T-cell (primary cell): ENCODE measurements at places on chromosomes 3 and 15.

- DNase-seq, result no peak
Measured at GRCh38 chr3:179991104-179991503, 45.6 kb downstream of the PEX5L start.

- DNase-seq, result no peak
Measured at GRCh38 chr3:160081958-160082533, 93.4 kb downstream of the IL12A start.

- DNase-seq, result no peak
Measured at GRCh38 chr3:42590989-42591756, 513 bp downstream of the SS18L2 start.

GRCh38 chr15:43299884-43300283 lies 30.5 kb downstream of the LCMT2 start:
- DNase-seq, result no peak

DNA sequence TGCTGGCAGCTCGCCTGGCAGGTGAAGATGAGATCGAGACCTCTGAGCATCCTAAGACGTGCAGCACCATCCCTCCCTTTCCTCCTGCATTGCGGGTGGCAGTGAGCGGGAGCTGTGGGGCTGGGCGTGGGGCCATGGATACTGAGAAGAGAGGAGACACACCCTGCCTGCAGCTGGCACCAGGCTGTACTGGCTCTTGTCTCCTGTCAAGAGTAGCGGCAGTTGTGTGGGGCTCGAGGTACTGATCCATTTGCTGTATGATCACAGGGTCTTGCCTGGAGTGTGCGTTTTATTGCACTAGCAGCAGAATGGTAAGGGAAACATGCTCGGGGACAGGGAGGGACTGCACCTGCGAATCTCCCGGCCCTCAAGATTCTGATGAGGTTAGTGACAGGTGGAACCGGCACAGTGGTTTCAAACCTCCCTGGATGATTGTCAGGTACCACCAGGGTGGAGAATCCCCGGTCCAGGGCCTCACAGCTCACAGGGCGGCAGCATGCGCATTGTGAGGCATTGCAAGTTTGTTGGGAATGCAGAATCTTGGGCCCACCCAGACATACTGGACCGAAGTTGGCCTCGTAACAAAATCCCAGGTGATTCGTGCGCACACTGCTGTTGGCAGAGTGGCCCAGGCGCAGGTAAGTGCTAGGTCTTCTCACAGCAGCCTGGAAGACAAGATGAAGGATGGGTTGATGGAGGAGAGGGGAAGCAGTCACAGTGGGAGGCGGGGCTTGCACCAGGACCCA lies 14.1 kb downstream of the SYNM start:
- no peak for DNase-seq

DNA sequence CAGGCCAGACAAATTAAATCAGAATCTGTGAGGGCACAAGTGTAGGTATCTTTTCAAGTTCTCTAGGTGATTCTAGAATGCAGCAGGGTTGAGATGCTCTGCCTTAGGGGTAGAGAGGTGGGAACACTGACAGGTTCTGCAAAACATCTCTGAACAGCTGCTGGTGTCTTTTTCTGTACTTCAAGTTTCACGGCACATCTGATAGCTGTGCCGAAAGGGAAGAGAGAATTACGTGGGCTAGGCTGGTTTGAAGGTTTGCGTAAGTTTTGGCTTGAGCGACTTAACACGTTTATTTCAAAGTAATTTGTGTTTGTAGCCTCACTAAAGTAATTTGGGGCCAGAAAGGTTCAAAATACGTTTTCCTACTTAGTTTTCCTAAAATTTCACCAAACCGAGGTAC lies 22.5 kb downstream of the PXK start:
- no peak for DNase-seq

GRCh38 chr3:27319847-27320526 lies 49.2 kb downstream of the NEK10 start:
- no peak for DNase-seq

DNA sequence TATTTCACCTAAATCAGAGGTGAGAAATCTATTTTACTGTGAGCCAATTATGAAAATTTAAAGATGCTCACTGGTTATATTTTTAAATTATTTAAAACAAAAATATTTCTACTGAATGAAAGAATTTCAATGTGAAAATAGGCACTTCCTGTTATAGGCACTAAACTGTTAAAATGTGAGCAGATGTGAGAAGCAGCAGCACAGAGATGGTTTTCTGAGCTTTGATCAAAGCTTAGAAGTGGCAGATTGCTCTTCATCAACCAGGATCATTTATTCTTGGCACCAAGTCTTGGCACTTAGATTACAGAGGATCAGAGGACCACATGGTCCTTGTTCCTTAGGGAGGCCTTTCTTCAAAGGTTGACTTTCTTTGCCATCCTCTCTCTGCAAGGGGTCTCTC lies 18.0 kb upstream of the TSC22D2 start:
- DNase-seq, result no peak

DNA sequence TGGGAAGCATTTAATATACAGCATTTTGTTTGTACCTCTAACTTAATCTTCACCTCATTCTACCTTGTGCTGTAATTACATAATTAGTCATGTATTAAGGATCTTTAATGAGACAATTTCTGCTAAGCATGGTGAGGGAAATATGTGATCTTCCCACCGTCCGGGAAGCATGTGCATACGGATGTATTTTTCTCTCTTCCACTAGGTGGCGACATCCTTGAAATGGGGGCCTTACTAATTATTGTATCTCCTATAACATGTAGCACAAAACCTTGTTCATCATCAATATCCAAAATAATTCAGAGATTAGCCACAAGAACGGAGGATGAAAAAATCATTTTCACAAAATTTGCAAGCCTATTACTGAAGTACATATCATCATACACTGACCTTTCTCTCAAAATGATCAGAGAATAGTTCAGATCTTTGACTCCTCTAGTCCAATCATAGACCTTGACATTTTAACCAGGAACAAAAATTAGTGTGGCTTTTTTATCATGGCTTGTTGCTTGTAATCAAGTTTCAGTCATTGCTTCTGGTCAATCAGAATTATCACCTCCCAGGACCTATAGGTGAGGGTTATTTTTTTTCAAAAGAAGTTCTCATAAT lies 148.9 kb upstream of the GBE1 start:
- DNase-seq, result no peak

- DNase-seq, result no peak
Measured at GRCh38 chr3:110099711-110100110, 762.4 kb upstream of the DPPA4 start.

- DNase-seq, result no peak
Measured at GRCh38 chr15:89615135-89615534, 39.9 kb downstream of the TICRR start.

- DNase-seq, result no peak
Measured at GRCh38 chr15:75142499-75142898, 59.2 kb upstream of the C15orf39 start.

DNA sequence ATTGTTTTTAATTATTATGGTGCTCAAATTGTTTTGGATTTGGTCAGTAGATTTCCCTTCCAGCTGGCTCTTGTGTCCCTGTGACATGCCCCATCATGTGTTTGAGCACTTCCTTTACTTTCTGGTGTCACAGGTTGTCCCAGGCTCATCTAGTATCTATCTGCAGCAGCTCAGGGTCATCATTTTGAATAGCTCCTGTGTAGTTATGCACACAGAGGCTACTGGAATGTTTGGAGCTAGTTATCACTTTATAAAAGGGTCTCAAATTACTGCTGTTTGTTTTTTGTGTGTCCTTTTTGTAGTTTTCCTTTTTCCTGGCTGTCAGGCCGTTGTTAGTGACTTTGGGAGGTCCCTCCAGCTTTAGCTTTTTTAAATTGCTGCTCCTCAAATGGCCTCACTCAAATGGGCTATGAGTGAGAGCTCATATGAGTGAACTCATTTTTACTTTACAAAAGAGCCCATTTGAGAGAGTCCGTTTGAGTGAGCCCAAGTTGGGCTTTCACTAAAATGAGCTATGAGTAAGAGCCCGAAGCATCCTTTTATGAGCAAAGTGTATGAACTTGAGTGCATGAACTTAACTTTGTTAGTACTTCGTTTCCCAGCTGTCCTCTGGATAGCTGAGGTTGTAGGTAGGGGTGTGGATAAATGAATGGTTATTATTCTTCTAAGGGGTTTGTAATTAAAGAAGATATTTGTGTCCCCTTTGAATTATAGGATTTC lies 43.8 kb downstream of the SQOR start:
- no peak for DNase-seq

- DNase-seq, result no peak
Measured at GRCh38 chr3:36920884-36921567, 23.8 kb downstream of the TRANK1 start.

- no peak for DNase-seq
Measured at GRCh38 chr15:90871716-90872485, 3.5 kb downstream of the FURIN start.

- no peak for DNase-seq
Measured at GRCh38 chr15:57327985-57328471, 48.3 kb upstream of the CGNL1 start.

- DNase-seq, result peak; percentile 4
Measured at GRCh38 chr15:31004220-31004733, 12.8 kb upstream of the MTMR10 start.

- no peak for DNase-seq
Measured at GRCh38 chr3:16382845-16383244, 117.8 kb downstream of the OXNAD1 start.

DNA sequence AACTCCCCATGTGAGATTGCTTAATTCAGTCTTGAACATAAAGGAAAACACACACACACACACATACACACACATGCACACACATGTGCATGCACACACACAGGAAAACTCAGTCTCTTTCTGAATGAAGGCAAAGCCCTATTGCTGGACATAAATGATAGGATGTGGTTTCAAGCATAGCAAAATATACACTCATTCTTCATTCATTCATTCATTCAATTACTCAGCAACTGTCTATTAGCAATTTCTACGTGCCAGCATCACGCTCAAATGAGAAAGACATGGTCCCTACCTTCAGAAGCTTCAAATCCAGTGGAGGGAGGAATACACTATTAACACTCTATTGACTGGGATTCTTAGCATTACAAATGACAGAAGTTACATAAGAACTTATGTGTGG lies 41.8 kb upstream of the UBE2E2 start:
- DNase-seq, result no peak

- no peak for DNase-seq
Measured at GRCh38 chr3:64221571-64222257, 3.6 kb downstream of the PRICKLE2 start.

DNA sequence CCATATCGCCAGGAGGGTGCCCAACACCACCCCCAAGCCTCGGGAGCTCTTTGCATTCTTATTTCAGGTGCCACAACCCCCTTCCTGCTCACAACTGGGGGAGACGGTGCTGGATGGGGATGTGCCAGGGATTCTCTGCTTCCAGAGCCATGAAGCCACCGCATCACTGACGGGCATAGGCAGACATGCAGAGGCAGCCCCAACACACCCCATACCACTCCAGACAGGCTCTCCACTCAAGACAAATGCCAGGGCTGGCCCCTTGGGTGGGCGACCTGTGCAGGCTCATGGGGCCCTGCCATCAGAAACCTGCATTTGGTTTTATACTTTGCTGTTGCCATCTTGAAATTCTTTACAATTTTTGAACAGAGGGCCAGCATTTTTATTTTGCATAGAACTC lies 27.0 kb upstream of the TRPM1 start:
- DNase-seq, result no peak

DNA sequence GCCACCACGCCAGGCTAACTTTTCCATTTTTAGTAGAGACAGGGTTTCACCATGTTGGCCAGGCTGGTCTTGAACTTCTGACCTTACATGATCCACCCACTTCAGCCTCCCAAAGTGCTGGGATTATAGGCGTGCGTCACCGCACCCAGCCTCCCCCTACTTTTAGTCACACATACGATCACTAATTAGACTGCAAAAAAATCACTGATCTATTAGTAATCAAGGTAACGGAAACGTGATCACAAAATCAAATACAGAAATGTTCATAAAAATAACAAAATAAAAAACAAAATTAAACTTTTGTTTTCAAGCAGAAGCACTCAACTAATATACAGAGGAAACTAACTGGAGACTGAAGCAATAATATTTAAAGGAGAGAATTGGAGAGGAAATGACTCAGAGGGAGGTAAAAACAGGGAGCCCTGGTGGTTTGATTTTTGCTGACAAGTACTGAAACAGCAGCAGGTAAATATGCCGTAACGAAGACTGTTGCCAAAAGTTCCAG lies 4.6 kb downstream of the WDR53 start:
- no peak for DNase-seq

DNA sequence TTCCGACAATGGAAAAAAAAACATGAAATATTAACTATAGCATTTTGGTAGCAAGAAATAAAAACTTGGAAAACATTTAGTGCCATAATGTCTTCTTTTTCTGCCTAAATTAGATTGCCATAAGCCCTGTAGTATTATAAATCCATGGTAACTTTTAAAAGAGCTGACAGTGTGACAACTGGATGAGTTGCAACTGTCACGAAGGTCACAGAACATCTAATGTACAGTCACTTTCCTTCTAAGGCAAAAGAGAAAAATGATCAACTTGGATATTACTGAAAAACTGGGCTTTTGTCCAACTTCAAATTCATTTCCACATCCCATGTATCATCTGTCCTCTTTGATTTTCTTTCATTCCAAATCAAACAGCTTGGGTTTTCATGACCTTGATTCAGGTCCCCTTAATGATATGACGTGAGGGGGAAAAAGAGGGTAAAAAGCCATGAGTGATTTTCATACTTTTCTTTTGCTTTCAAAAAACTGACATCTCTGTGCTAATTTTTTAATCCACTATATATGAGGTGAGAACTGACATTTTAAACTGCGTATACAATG lies 602 bp downstream of the CPB1 start:
- DNase-seq, result no peak

GRCh38 chr15:84022516-84022915 lies 213.1 kb upstream of the GOLGA6L4 start:
- DNase-seq, result no peak

GRCh38 chr3:111012388-111013248 lies 59.0 kb upstream of the NECTIN3 start:
- DNase-seq, result no peak

GRCh38 chr3:46500656-46501635 lies 3.2 kb downstream of the RTP3 start:
- DNase-seq, result no peak

GRCh38 chr15:43845421-43845820 lies 18.6 kb downstream of the WDR76 start:
- no peak for DNase-seq

- DNase-seq, result no peak
Measured at GRCh38 chr3:12423918-12424630, 60.2 kb upstream of the TSEN2 start.

- DNase-seq, result no peak
Measured at GRCh38 chr3:180011927-180012326, 24.8 kb downstream of the PEX5L start.

- no peak for DNase-seq
Measured at GRCh38 chr3:108042300-108042699, 48.5 kb downstream of the CD47 start.
